ENCODE measurements at places on chromosomes 4 and X. TPM values are rescaled to one million over a fixed set of nuclear protein-coding genes. Genes with fewer than 3 reads are reported as not detected.

Gene FGFBP1
- 3.7 TPM for total RNA-seq

Gene YY2
- total RNA-seq: 2.2 TPM

Gene GNRHR
- total RNA-seq: not detected

Gene FAM47E
- total RNA-seq: 0.13 TPM

Gene LANCL3
- not detected for total RNA-seq

Gene UCP1
- not detected for total RNA-seq

Gene ZNF141
- 2.7 TPM for total RNA-seq

Gene USP17L26
- not detected for total RNA-seq

Gene RHOXF1
- total RNA-seq: not detected

Gene CLIC2
- 0.08 TPM for total RNA-seq

Data from A549 treated with RU486 at 1 μM for 4 hours (cell line).